Substantia nigra (tissue), 51 donors: ENCODE measurements at places on chromosomes 3 and 15.

DNA sequence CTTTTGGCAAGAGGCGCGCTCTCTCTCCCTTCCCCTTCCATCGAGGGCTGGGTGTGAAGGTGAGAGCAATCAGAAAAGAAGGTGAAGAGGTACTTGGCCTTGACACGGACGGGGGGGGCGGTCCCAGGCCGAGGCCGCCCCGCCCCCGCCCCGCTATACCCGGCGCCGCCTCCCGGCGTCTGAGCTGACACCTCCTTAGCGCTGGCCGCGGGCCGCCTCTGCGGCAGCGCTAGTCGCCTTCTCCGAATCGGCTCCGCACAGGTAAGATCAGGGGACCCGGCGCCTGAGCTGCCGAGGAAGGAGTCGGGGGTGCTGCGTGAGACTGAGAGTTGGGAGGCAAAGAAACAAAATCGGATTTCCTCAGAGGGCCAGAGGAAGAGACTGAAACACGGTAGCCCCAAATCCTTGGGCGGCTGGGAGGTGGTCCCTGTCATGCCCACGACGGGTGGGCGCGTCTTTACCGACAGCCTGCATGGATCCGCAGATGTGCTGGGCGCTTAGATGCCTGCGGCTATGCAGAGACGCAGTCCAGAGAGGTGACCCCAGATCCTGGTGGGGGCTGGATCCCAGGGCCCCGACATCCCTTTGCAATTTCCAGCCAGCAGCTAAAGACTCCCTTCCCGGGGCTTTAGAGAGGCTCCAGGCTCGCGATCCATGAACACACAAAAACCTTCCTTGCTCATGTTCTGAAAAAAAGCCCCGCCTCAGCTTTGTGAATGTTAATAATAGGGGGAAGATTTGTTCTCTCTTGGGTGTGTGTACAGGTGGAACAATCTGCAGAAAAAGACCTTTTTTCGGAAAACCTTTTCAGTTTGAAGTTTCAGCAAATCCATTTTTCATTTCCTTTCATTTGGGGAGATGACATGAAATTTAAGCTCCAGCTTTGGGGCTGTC, at the start of gene ENTPD3:
TSS of gene ENTPD3 (plus strand) at position 184 of the 894 bp plus-strand sequence. CDS start 874 bp downstream, outside the sequence.
- DNase-seq = no peak

DNA sequence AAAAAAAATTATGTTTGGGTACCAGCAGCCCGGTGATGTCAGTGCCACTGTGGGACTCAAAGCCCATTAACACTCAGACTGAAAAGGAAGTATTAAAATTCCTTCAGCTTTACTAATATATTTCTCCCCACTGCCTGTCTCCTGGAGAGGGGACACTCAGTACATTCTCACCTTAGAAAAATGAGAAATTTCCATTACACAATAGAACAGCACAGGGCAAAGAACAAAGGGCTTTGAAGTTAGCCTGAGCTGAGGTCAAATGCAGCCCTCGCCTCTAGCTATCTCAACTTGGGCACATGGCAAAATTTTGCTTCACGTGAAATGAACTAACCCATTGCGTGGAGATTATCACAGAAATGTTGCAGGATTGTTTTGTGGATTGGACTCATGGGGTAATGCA, 80.8 kb downstream of the RARB start:
- DNase-seq = no peak

DNA sequence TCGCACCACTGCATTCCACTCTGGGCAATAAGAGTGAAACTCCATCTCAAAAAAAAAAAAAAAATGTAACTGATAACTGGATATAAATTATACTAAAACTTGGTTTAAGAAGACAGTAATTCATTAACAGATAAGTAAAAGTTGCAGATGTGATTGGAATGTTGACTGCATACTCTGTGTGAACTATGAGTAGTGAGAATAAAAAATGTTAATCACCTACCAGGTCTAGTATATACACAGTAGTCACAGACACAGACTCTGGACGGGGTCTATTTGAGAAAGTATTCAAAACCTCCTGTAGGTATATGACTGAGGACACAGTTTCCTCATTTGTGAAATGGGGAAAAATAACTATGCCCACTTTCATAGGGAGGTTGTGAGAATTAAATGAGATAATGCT, 26.0 kb downstream of the GOLM2 start:
- no peak for DNase-seq

DNA sequence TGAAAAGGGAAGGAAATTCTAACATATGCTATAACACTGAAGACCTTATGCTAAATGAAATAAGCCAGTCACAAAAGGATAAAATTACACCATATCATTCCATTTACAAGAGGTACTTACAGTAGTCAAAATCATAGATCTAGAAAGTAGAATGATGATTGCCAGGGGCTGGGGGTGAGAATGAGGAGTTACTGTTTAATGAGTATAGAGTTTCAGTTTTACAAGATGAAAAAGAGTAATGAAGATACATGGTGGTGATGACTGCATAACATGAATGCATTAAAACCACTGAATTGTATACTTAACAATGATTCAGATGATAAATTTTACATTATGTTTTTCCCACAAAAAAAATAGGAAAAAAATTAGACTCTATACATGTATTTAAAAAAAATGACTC, 152.6 kb downstream of the SCAPER start:
- no peak for DNase-seq

DNA sequence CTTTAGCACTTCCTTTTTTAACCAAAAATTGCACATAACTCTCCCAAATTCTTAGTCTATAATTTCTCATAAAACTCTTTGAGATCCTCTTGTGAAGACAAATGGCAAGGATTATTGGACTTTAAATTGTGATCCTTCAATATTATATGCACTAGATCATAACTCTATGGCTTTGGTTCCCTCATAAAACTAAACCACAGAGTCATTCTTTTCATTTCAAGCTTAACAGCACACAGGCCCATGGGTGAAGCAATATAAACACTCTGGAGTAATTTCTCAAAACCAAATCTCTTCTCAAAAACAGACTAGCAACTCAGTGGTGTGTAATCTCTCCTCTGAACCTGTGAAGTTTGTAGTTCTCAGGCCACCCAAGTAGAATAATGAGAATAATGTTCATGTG, 171.0 kb upstream of the NECTIN3 start:
- DNase-seq = no peak

DNA sequence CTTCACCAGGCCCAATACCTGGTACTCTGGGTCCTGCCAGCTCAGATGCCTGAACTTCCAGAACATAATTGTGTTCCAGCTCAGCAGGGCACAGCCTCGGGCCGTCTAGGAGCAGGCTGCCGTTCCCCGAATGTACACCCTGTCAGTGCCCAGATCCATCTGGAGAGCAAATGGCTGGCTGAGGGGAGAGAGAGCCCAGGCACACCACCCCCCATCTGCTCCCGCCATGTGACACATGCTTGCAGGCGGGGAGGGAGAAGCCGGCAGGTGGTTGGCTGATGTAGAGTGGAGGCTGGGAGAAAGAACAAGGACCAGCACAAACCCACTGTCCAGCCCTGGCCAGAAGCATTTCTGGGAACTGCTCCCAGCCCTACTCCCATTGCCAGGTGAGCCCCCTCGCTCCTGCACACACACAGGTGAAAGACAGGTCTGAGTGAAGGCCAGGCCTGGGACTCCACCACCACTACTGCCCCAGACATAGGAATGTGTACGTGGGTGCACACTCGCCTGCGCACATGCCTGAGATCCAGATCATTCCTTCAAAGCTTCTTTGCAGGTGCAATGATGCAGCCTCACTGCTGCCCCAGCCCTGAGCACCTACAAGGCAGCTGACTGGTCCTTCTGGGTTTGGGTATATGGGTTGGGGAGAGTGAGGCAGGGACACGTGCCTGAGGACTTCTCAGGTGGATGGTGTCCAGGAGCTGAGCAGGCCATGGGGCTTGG, 53.5 kb downstream of the SEMA5B start:
- no peak for DNase-seq

GRCh38 chr3:124007186-124007585, 15.3 kb upstream of the ROPN1 start:
- no peak for DNase-seq
